ENCODE measurements at places on chromosomes 5 and 9.

GRCh38 chr9:132503116-132503515, 79.3 kb upstream of the BARHL1 start:
- DNase-seq: no peak

- DNase-seq: no peak
Observed at GRCh38 chr9:138022121-138022741, 144.6 kb downstream of the CACNA1B start.

DNA sequence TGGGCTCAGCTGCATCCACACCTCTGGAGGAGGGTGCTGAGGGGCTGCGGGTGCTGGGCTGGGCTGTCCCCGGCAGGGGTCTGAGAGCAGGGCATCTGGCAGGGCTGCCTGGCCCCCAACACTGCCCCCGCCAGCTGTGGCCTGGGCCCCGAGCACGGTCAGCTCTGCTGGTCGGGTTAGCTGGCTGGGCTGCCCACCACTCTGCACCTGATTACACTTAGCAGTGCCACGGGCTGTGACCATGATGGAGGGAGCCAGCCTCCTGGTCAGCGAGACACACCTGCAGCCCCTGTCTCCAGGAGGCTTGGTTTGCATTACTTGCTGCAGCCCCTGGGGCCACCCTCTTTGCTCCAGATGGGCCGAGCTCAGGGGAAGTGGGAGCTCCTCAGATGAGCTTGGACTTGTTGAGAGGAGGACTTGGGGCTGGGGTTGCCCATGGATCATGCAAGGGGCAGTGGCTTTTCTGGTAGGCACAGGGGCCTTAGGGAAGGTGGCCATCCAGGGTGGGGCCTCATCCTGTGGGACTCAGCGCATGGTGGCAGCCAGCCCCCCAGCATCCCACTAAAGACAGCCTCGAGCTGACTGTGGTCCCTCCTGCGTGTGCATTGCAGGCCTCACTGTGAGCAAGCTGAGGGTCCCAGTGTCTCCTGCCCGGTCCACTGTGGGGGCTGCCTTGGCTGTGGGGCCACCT, 132.0 kb upstream of the FAM120A start:
- no peak for DNase-seq

DNA sequence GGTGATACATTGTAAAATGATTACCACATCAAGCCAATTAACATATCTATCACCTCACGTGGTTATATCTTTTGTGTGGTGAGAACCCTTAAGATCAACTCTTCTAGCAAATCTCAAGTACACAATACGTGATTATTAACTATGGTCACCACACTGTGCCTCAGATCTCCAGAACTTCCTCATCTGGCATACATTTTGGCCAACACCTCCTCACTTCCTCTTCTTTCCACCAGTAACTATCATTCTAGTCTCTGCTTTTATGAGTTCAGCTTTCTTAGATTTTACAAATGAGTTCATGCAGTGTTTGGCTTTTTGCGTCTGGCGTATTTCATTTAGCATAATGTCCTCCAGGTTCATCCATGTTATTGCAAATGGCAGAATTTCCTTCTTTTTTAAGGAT, 35.8 kb downstream of the PRKACG start:
- no peak for DNase-seq

DNA sequence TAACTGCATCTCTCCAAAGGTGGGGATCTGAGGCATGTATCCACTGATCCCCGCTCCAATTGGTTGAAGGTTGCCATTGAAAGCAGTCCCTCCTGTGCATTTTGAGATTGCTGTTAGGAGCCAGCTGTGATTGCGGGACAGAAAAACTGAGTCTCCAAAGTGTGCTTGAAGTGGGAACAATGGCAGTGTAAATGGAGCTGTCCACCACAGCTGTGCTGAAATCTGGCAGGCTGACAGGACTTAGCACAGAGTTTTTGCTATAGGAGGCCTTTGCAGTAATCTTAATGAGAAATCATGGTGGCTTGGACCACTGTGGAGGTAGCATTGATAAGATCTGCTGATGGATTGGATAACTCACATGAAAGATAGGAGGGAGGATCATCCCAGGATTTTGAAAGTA, 3.3 kb downstream of the RNF20 start:
- no peak for DNase-seq

DNA sequence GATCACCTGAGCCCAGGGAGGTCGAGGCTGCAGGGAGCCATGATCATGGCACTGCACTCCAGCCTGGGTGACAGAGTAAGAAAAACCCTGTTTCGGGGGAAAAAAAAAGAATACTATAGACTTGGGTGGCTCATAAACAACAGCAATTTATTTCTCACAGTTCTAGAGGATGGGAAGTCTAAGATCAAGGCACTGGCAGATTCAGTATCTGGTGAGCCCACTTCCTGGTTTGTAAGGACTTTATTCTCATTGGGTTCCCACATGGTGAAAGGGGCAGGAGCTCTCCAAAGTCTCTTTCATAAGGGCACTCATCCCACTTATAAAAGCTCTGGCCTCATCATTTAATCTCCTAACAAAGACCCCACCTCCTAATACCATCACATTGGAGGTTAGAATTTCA, 8.7 kb downstream of the HINT1 start:
- DNase-seq: no peak

- DNase-seq: no peak
Observed at GRCh38 chr5:135965504-135965903, 10.7 kb upstream of the LECT2 start.

DNA sequence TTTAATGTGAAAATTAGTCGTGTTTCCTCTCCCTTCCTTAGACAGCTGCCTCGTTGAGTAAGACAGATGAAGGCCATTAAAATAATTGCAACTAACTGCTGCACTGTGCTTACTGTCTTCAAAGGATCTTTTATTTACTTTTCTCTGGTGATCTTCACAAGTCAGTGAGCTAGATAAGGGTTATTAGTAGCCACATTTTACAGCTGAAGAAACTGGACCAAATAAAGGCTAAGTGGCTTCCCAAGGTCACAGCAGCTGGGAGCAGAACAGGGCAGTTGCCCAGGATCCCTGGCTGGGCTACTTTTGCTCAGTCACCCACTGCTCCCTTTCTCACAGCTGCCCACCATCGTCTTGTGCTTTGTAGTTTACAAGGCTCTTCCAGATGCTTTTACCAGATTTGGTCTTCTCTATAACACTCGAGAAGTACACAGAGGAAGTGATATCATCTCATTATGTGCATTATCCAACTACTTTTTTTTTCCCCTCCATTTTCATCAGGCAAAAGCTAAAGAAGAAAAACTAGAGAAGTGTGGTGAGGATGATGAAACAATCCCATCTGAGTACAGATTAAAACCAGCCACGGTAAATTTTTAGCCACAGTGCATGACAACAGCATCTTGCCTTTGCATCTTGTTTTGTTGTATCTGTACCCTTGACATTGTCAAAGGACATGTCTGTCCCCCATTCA, 61.8 kb downstream of the ERAP1 start:
- peak; percentile 50 for DNase-seq

GRCh38 chr9:130745210-130745800, 51.7 kb downstream of the EXOSC2 start:
- DNase-seq: no peak

GRCh38 chr5:10331341-10331796, 22.1 kb upstream of the MARCHF6 start:
- DNase-seq: peak; percentile 73

GRCh38 chr5:148923023-148923422, 96.6 kb downstream of the ADRB2 start:
- DNase-seq: no peak

DNA sequence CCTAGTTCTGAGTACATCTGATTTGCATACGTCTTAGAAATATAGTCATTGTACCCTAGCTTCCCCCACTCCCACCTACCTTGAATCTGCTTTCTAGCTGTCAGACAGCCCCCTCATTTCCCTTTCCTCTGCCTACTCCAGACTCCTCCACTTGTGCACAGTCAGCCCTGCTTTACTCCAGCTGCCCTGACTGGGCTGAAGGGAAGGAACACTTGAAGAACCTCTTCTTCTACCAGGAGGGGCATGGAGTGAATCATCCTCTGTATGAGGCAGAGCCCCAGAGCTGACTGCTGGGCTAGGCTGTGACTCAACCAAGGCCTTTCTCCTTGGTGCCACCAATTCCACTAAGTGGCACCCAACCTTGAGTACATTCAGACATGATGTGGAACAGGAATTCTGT, 18.1 kb upstream of the ZFR start:
- no peak for DNase-seq

- no peak for DNase-seq
Observed at GRCh38 chr5:116386633-116387032, 188.0 kb downstream of the SEMA6A start.

DNA sequence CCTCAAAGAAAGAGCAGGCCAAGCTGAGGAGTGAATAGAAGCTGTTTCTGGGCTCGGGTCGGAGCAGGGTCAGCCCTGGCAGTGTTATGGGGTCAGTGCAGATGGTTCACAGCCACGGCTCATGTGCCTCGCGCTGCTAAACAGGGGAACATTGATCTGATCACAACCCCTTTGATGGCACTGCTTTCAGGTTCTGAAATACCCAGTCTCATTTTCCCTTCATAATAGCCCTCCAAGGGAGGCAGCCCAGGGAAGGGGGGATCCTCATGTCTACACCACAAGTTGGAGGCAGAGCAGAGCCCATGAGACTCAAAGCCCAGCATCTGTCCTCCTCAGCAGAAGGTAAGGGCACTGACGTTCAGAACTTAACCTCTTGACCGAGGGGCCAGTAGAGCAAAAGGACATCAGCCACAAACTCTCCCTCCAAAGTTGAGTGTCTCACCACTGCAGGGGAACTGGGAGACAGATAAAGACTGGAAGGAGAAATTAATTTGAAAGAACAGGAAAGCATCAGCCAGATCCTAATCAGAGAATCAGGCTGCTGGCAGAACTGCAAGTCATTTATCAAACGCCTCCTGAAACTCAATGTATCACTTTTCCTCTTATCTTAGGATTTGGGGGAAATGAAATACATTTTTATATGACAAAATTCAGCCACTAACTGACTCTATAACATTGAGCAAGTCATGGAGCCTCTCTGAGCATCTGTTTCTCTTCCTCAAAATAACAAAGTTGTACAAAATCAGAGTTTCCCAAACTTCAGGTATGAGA, 110.6 kb downstream of the SH3TC2 start:
- DNase-seq: no peak

GRCh38 chr5:68382640-68383039, 167.1 kb downstream of the PIK3R1 start:
- no peak for DNase-seq

DNA sequence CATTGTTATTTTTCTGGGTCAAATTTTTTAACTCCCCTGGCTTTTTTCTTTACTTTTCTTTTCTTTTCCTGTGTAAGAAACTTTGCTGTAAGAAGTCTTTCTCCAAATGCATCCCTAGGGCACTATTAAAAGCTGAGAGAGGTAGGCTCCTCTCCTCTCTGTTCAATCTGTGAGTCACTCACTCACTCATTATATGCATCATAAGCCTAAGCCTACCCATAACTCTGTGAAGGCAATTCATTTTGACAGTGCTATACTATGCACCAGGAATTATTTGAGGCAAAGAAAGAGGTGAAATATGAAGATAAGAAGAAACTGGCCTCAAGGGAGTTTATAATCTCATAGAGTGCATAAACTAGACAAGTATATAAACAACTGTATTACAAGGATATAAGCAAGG, 67.9 kb upstream of the PRR16 start:
- DNase-seq: no peak

GRCh38 chr5:50744776-50745175, 78.3 kb downstream of the PARP8 start:
- peak; percentile 47 for DNase-seq

DNA sequence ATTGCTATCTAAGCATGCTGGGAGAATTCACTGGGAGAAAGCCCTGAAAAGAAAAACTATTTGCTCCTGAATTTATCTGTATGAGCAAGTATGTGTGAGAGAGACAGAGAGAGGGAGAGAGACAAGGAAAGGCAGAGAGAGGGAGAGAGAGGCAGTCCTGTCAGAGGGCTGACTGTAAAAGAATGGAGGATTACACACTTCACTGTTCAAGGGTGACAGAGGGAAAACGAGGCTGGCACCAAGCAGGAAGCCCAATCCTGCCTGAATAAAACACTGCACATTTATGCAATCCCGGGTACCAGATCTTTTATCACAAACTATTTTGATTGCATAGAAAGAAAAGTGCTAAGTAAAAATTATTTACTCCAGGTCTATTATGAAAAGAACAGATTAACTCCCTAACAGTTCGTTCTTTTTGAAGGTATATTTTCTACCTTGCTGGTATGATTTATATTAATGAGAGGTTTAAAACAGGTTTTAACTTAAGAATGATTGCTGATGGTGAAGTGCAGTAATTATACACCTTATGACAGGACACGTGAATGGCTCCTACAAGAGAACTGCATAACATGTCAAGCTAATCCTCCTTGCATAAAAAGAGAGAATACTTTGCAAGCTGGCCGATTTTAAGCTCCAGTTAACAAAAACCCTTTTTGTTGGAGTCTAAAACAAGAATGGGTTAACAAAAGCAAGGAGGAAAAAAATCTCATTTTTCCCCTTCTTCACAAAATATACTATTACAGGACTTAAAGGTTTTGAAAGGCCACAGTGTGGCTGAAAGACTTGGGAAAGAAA, 82.5 kb downstream of the NFIB start:
- no peak for DNase-seq

DNA sequence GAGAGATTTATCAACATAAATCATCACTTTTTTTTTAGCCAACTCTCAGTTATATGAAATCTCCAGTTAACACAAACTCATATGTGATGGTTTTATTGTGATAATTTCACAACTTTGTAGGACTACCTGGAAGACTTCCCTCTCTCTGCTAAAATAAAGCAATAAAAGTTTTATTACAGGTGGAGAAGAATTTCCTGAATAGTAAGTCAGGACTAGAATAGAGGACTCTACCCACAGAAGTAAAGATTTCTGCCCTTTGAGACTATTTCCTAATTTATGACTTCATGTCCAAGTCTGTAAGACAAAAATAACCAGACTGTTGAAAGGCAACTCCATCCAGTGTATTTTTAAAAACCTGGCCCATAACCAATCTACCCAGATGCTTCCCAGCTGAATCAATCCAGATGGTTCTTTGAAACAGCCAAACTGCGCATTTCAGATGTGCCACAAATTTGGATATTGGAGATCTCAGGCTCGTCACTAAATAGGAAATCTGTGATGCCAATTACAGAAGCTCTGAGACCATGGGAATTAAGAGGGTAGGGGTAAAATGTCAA, 234.0 kb upstream of the NMUR2 start:
- DNase-seq: no peak

- DNase-seq: no peak
Observed at GRCh38 chr9:131406563-131407436, 12.9 kb downstream of the PRRC2B start.

GRCh38 chr5:66839636-66840185, 243.5 kb downstream of the MAST4 start:
- no peak for DNase-seq

- no peak for DNase-seq
Observed at GRCh38 chr9:133200631-133201030, 8.4 kb downstream of the OBP2B start.

GRCh38 chr5:143094087-143094521, 309.4 kb downstream of the NR3C1 start:
- no peak for DNase-seq

- no peak for DNase-seq
Observed at GRCh38 chr5:149727336-149728035, 2.6 kb upstream of the PPARGC1B start.

GRCh38 chr5:150441813-150442698, 7.5 kb downstream of the RPS14 start:
- peak; percentile 71 for DNase-seq

- no peak for DNase-seq
Observed at GRCh38 chr5:9505225-9505624, 40.6 kb downstream of the SEMA5A start.

Data from fibroblast of gingiva (primary cell).